ENCODE measurements at places on chromosomes 3 and 15.

DNA sequence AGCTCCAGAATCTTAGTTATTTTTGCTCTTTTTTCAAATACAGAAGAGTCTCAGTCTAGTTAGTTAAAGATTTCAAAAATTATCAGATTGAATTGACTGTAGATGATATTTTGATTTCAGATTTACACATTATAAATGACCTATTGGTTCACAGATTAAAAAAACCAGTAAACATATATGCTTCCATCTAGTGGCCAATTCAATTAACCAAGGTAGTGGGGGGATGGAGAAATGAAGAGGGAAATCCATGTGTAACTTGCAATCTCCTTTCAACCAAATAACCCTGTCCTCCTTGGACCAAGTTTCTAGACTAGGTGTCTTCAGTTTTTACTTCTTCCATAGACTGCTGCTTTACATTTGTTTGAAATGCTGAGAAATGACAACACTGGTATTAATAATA, 789.8 kb downstream of the ROBO1 start:
- ATAC-seq, result no peak

DNA sequence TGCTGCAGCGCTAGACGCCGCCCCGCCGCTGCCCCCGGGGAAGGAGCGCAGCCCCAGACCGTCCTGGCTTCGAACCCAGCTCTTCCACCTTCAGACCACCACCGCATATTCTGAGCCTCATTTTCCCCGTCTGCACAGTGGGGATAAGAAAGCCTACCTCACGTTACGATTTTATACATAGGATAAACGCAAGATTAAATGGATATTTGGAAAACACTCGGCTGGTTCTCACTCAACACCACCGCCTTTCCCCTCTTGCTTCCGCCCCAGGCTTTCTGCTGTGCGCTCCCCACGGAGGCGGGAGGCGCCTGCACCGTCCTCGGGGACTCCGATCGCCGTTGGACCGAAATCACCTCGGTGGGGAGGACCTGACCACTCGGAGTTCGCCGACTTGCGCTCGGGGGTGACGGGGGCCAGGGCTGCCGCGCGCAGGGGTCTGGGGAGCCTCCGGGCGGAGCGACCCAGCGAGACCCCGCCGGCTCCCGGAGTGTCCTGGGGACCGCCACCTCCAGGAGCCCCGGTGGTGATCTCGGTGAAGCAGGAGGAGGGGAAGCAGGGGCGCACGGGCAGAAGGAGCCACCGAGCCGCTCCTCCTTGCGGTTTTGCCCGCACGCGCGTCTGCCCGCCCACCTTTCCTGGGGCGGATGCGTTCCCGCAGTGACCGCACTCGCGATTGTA, 4.0 kb downstream of the FBXL22 start:
- peak; percentile 28 for ATAC-seq

- peak; percentile 85 for ATAC-seq
Observed at GRCh38 chr3:125146626-125147490, 65.7 kb downstream of the SLC12A8 start.

DNA sequence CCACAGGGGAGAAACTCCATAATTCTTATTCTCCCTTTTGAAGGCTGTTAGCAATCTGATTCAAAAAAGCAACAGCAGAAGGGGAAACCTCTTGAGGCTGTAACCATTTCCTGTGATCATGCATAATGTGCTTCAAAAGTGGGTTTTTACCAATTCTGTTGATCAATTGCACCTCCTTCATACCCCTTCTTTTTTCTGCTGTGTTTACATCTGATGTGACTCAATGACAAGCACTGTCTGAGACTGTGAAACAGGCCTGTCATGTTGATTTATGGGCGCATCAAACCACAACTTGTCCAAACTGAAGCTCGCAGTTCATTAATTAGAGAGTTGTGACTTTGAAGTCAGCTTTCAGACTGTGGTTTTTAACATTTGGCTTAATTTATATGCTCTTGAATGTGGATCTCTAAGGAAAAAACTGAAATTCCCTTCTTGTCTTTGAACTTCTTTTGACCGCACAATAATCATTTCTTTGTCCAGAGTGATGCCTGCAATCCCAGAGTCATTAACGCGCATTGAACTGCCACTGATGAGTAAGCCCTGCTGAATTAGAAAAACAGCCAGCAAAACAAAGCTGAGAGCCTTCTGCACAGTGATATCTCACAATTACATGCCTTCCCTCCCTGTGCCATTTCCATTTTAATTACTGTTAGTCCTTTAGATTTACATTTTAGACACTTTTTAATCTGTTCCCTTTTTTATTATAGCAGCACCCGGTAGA, 532.8 kb downstream of the FOXP1 start:
- peak; percentile 38 for ATAC-seq

DNA sequence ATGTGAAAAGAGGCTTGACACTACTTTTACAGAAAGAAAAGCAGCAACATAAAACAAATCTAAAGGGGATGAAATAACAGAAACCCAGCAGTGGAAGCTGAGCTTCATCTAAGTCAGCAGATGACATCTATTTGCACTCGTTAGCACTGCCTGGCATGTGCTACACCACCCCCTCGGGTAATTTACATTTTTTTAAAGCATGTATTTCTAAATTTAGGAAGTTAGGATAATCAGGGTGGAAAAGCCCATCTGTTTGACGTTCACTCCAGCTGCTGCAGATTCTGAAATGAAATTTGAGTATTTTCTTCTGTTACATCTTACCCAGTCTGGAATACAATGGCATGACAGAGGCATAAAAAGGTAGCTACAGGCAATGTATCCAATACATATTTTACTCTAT, 20.7 kb downstream of the IGSF11 start:
- ATAC-seq, result no peak

GRCh38 chr3:47503033-47503432, 10.5 kb downstream of the ELP6 start:
- ATAC-seq, result no peak

DNA sequence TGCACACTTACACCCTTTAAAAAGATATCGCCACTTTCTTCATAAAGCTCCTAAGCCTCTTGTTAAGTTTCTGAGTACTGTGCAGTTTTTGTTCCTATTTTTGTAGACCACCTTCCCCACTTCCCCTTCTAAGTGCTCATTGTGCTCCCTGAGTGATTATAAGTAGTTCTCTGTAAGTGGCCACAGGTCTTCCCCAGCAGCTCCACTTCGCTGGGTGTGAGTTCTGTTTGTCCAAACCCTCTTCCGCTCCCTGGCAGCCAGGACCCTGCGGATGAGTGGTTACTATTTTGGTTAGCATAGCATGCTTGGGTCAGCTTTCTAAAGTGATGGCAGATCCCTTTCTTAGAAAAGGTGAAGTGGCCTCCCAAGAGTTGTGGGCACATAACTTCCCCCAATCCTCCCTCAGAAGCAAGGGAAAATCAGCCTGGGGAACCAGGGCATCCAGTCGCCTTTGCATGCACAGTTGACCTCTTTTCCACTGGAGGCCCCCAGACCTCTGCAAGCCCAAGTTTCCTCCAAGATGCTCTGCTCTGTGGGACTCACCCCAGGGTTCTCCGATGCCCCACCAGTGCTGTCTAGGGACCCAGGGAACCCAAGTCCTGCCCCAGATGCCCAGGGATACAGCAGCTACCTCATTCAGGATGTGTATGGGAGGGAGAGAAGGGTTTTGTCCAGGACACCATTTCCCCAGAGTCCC, 69.6 kb downstream of the ATP10A start:
- ATAC-seq, result peak; percentile 89

DNA sequence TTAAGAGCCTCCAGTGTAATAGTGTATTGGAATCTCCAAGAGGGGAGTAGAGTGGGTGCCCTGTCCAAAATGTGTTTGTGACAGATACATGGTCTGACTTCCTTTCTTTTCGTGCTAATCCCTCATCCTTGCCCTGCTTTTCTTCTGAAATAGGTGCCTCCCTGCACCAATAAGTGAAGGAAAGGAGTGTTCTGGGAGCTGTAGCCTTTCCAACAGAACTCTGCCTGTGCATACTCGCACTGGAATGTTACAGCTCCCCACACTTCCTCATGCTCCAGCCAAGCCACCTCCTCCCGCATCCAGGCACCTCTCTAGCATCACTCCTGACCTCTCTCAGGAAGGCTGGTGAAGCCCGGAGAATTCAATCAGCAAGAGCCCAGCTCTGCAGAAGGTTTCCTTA, 478.0 kb downstream of the GABRG3 start:
- ATAC-seq, result no peak

DNA sequence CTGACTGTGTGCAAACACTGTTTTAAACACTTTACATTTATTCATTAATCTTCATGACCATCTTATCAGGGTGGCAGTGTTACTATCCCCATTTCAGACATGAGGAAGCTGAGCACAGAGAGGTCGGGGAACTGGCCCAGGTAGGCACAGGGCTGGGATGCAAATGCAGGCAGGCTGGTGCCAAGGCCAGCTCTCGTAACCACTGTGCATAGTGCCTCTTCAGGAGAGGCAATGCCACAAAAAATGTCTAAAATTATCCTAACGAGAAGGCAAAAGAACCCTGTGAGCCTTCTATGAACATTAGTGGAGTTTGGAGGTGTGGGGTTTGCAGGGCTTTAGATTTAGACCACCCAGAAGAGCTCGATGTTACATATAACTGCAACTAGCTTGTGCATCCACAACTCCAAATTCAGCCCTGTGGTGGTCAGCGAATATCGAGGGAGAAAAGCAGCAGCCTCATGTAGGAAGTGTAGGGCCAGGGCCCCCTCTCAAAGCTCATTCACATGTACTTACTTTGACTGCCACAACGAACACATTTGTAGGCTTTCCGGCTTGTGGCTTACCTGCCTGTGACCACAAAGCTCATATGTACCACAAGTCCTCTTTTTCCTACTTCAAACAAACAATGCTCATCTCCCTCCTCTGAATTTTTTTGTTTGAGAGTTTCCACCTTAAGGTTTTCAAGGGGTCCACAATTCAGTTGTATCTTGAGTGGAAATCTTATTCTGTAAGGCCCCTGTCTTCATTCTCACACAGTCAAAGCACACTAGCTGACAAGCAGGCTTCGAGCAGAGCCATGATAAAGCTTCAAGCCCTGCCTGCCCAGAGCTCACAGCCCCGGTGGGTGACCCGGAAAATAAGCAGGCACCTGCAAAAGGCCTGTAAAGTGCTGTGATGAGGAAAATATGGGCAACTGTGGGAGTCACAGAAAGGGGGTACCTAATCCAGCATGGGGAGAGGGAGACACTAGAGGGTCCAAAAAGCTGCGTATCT, 722.9 kb upstream of the CFAP20DC start:
- ATAC-seq, result no peak

DNA sequence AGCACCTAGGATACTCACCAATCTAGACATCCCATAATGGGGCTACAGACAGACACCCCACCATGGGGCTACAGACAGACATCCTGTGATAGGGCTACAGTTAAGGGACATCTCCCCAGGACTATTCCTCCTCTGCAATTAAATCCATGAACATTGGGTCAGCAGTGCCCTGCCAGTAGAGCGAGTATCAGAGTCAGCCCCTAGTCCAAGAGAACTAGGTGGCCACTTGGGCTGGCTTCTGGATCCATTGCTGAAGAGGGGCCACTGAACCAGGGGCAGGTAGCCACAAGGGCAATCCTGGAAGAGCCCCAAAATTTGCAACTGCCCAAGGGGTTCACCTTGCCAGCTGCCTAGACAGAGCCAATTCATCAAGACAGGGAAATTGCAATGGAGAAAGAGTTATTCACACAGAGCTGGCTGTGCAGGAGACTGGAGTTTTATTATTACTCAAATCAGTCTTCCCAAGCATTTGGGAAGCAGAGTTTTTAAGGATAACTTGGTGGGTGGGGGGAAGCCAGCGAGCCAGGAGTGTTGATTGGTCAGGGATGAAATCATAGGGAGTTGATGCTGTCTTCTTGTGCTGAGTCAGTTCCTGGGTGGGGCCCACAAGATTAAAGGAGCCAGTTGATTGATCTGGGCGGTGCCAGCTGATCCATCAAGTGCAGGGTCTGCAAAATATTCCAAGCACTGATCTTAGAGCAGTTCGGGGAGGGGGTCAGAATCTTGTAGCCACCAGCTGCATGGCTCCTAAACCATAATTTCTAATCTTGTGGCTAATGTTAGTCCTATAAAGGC, 170.2 kb upstream of the SMAD3 start:
- ATAC-seq, result no peak

DNA sequence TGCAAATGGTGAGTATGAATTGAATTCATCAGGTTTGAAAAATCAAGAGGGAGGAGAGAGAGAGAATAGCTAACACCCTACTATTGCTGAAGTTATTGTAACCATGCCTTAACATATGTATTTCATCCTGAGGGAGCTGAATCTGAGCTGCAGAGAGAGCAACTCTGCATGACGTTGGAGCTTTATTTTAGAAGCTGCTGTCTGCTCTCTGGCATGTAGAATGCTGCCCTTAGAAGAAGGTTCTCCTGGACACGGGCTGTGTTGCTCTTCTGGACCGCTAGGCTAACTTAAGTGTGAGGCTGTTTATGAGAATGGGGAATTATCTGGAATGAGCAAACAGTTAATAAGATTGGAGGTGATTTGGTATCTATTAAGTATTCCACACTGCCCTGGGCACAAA, 814.6 kb downstream of the AGBL1 start:
- no peak for ATAC-seq

DNA sequence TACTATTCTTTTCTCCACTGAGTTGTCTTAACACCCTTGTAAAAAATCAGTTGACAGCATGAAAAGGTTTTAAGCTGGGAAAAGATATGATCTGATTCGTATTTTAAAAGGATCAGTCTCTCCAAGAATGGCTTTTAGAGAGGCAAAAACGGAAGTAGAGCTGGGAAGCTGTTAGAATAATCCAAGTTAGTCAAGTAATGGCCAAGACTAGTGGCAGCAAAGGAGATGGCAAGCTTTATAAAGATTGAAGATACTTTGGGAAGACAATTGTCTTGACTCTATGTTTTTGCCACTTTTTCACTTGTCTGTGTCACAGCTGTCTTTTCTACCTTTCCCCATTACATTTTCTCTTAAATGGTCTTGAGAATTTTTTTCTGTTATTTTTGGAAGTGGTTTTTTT, 243.5 kb upstream of the MANF start:
- ATAC-seq, result no peak

- no peak for ATAC-seq
Observed at GRCh38 chr3:9314796-9315195, 48.1 kb upstream of the THUMPD3 start.
